ENCODE measurements at places on chromosomes 6 and 20.

DNA sequence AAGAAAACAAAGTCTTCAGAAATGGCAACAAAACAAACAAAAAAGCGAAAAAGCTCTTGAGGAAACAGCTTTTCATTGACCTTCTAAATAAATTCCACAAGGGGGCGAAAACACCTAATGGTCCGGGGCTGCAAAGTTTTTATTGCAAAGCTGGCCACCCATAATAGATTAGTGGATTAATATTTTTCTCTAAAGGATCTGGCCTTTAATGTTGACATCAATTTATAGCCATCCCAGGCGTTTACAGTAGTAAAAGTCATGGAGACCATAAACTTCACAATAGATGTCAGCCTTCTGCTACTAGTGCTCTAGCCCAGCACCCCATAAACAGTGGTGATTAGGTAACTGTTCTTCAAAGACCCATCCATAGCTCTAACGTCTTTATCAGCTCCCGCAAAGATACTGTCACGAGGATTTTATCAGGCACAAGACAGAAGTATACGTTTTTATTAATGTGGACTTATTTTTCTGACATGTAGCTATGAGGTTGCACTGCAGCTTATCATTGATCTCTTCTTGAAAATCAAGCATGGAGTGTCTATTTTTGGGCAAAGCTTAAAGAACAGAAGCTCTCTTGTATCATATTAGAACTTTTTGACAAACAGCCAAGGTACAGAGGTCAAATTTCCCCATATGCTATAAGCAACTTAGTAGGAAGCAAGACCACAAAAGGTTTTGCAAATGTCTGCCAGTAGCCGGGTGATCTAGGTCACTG is 4.7 kb downstream of the CITED2 start:
- DNase-seq = no peak

DNA sequence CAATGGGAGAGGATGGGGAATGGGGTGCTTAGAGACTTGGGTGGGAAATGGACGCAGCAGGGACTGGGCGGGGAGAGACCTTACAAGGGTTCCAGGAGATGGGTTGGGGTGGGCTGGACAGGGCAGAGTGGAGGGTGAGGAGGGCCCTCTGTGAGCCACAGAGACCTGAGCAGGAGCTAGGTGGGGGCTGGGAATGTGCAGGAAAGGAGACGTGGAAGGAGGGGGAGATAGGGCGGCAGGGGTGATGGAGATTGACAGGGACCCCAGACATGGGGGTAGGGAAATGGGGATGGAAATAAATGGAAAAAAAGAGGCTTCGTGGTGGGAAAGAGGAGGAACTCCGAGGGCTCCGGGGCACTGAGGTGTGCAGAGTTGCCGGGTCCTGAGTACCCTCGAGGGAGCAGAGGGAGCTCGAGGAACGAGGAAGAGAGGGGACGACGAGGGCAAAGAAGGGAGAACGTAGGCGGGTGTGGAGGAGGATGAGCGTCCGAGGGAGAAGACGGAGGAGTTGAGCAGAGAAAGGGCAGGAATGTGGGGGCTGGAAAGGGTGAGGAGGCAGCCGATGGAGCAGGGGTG is 2.0 kb upstream of the CTCFL start:
- no peak for DNase-seq

- DNase-seq = no peak
These were observed 35.7 kb downstream of the KCNQ5 start for GRCh38 chr6:72657407-72658197.

DNA sequence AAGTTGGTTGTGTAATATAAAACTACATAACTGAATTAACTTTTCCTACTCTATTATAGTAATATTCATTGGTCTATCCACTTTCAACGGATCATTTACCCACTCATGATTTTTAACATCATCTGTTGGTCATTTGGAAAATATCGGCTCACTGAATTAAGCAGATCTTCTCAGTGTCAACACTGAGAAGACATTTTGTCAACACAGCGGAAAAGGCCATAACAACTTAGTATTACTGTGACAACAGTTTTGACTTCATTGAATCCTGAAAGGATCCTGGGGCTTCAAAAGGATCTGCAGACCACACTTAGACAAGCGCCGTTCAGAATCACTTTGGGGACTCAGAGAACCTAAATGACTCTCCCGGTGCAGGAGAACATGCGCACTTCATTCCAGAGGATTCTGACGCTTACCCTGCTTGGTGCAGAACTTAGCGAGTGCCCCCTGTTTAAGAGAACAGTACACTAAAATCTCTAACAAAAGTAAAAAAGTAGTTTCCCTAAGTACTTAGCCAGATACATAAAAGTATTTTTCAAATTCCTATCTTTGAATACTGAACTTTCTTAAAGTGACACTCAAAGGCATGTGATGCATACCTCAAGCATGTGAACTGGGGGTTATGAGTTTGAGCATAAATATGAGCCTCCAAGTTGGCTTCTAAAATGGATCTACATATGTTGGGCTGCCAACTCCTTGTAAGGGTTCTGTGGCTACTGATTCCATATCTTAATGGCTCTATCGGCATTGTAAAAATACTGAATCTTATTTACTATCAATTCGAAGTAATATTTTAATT is 4.0 kb downstream of the ZBTB2 start:
- no peak for DNase-seq

DNA sequence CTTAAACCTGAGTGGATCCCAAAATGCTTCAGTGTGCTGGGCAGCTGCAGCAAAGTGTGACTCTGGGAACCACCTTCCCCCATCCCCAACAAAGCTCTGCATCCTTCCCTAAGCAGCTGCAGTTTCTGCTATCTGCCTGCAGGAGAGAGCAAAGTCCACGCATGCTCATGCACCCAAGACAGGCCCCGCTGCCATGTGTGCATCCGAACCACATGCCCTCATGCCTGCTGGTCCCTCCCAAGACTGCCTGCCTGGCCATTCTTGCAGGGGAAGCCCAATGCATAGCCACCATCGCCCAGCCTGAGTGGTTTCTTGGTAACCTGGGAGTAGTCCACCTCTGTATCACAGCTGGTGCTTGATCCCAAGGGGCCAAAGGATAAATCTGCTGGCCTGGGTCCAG is 94.3 kb upstream of the OLIG3 start:
- DNase-seq = no peak

DNA sequence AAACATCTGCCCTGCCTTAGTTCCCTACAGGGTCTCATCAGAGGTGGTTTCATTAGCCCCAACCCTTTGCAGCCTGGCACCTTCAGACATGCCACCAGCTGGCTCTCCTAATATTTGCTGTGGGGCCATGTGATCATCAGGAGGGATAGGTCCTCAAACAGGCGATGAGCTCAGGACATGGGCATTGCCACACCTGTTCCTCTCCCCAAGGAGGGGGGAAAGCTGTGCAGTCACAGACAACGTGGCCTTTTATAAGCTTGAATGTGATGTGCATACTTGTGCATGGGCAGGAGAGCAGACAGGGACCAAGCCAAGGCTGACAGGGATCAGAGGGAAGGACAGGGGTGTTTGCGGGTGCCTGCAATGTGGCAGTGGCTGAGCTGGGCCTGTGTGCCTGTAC is 78.8 kb upstream of the ZNFX1 start:
- DNase-seq = peak; percentile 85

GRCh38 chr20:55513954-55514353 is 491.4 kb downstream of the CBLN4 start:
- no peak for DNase-seq
